ENCODE measurements at places on chromosomes 16 and 17.
A peak's percentile ranks its signal among the peaks of the same experiment; 100 is the strongest.

- no peak for DNase-seq
Measured at GRCh38 chr16:20707461-20707860, 10.0 kb upstream of the ACSM1 start.

DNA sequence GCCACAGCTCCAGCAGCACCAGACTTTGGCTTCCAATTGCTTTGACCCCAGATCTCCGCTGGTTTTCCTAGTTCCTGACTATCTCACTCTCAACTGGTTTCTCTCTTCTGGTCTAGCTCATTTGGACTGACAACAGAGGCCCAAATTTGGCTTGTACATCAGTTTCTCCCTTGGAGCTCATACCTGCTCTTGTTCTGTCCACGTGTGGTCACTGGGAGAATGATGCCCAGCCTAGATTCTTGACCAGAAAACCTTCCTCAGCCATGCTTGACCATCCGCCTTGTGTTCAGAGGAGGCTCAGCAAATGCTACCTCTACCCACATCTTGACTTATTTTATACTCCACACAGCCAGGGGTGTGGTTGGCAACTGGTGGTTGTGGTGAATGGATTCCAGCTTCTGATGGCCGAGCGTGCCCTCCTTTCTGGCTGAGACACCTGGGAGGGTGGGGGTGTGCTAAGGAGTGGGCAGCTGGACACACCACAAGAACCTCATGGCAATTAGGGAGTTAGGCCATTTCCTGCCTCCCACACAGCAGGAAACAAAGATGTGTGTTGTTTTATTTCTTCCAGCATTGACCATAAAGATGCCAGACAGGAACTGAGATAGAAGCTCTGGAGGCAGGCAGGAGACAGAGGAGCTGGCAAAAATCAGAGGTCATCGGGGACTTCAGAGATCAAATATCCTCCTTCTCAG is 93.8 kb upstream of the FAM20A start:
- no peak for DNase-seq

GRCh38 chr17:80060644-80061043 is 24.2 kb downstream of the CCDC40 start:
- no peak for DNase-seq

GRCh38 chr16:76956394-76956793 is 234.6 kb upstream of the MON1B start:
- no peak for DNase-seq

GRCh38 chr16:54957403-54958166 is 26.9 kb downstream of the IRX5 start:
- DNase-seq, result no peak

GRCh38 chr16:52466994-52467393 is 79.9 kb downstream of the TOX3 start:
- DNase-seq, result no peak

DNA sequence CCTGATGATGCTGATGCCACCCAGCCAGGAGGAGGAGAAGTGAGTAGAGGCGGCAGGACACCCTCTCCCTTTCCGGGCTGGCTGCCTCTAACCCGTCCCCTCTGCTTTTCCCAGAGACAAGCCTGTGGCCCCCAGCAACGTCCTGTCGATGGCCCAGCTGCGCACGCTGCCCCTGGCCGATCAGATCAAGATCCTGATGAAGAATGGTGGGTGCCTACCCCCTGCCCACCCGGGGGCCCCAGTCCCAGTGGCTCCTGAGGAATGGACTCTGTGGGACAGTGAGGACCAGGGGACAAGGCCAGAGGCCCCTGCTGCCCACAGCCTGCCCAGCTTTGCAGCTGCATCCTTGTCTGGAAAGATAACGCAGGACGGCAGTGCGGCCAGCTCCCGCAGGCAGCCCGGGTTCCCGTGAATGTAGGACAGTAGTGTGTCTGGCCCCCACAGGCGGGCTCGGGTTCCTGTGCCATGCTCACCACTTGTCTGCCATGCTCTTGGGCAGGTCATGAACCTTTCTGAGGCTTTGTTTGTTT is 19.9 kb downstream of the POLR3E start:
- no peak for DNase-seq

- no peak for DNase-seq
Measured at GRCh38 chr16:47481698-47482374, 20.7 kb downstream of the PHKB start.

- DNase-seq, result no peak
Measured at GRCh38 chr17:28759256-28759865, 15.6 kb downstream of the TRAF4 start.

DNA sequence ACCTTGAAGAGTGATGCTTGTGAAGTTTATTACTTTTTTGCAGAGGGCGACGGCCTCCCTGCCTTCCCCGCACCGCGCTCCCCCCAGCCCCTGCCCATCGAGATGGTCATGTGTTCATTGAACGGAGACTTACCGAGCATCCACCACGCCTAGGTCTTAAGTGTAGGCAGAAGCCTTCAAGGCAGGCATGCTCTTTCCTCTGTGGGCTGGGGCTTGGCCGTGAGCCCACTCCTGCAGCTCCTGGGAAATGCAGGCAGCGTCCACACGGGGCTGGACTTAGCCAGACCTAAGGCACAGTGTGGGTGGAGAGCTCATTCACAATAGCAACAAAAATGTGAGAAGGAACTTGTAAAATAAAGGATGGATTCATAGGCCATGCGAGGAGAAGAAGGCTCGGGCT is 19.2 kb downstream of the RNF213 start:
- no peak for DNase-seq

GRCh38 chr17:6526362-6527152 is 29.8 kb downstream of the PITPNM3 start:
- DNase-seq, result no peak

DNA sequence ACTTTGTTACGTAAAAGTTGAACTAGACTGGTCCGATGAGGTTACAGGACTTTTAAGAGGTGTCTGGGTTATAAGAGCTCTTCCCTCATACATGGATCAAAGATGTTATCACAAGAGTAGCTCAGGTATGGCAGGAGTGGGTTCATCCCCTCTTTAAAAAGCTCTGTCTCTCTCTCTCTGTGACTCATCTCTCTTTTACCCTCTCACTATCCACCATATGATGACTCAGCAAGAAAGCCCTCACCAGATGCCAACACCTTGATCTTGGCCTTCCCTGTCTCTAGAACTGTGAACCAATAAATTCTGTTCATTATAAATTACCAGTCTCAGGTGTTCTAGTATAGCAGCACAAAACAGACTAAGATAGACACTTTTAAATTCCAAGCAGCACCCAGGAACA is 1.9 kb upstream of the CLEC19A start:
- DNase-seq, result no peak

- no peak for DNase-seq
Measured at GRCh38 chr16:51420247-51420646, 269.2 kb upstream of the SALL1 start.

GRCh38 chr17:7384489-7385081 is 3.7 kb downstream of the TNK1 start:
- no peak for DNase-seq

DNA sequence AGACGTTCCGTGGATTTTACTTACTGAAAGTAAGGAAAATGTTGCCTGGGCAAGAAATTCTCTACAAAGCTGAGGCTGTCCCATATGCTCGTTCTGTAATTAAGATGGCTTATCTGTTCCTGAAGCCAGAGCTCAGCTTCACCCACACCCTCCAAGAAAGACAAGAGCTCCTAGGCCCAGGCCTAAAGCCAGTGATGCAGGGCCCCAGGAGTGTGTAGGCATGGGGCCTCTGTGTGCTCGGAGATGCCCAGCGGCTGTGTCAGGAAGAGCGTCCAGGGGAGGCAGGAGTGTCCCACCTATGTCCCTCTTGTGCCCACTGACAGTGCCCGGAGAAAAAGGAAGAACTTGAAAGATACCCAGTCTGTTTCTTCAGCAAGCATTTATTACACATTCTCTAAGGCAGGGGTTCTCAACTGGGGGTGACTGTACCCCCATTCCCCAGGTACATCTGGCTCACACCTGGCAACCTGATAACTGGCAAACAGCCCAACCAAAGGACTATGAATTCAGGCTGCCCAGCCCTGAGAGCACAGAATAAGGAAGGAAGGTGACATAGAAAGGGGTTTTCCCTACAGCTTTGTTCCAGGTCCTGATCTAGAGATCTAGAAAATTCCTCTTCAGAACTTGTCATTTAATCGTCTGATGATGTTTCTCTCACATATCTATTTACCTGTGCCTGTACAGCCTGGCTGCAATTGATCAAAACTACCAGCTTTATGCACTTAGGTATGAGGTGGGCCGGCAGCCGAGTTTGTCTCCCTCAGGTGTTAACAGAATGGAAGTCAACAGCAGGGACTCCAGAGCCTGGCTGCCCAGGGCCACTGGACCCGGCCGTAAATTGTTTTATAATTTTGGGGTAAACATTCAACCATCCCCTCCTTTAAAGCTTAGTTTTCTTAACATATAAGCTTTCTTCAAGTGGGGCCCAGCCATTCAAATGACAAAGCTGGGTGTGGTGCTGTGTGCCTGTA is 12.0 kb downstream of the SNN start:
- DNase-seq, result no peak

- DNase-seq, result no peak
Measured at GRCh38 chr16:84396537-84397008, 28.2 kb downstream of the ATP2C2 start.

GRCh38 chr17:46782250-46782953 is 36.1 kb downstream of the WNT3 start:
- DNase-seq, result no peak

DNA sequence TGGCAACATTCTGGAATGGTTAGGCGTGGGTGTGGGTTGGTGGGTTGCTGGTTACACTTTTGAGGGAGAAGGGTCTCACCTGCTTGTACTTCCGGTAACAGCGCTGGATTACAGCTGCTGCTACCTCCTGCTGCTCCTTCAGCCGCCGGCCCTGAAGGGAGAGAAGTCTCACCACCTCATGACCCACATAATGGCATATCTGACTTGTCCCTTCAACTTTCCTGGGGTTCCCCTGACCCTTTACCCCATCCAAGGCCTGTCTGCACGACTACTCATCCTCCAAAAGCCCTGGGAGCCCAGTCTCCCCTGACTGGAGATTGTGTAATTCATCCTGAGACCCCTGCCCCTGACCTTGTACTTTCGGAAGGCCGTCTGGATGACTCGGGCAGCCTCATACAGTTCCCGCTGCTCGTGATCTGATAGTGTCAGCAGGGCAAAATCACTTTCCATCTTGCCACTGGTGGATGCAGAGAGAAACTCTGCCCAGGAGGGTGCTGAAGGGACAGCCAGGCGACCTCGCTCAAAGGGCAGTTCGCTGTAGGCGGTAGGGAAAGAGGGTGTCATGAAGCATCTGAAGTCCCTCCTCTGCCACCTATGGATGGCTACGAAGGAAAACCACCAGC is 2.0 kb upstream of the SPAG7 start:
- DNase-seq, result no peak

DNA sequence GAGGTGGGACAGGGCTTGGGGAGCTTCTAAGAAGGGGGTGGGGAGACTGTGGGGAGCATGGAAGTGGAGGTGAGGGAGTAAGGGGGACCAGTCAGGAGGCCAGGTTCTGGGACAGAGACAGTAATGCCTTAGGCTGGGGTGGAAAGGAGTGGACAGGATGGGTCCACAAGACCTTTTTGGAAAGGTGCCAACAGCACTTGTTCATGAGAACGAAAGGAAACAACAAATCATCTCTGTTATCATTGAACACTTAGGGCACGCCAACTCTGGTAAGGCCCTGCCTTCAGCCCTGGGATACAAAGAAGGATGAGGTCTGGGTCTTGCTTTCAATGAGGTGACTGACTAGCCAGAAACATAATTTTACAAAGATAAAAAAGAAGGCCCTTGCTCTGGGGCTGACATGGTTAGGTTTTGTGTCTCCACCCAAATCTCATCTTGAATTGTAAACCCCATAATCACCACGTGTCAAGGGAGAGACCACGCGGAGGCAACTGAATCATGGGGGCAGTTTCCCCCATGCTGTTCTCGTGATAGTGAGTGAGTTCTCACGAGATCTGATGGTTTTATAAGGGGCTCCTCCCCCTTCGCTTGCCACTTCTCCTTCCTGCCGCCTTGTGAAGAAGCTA is 113.8 kb downstream of the SLC39A11 start:
- DNase-seq, result no peak

- DNase-seq, result peak; percentile 67
Measured at GRCh38 chr16:22192261-22193062, 13.6 kb upstream of the EEF2K start.

DNA sequence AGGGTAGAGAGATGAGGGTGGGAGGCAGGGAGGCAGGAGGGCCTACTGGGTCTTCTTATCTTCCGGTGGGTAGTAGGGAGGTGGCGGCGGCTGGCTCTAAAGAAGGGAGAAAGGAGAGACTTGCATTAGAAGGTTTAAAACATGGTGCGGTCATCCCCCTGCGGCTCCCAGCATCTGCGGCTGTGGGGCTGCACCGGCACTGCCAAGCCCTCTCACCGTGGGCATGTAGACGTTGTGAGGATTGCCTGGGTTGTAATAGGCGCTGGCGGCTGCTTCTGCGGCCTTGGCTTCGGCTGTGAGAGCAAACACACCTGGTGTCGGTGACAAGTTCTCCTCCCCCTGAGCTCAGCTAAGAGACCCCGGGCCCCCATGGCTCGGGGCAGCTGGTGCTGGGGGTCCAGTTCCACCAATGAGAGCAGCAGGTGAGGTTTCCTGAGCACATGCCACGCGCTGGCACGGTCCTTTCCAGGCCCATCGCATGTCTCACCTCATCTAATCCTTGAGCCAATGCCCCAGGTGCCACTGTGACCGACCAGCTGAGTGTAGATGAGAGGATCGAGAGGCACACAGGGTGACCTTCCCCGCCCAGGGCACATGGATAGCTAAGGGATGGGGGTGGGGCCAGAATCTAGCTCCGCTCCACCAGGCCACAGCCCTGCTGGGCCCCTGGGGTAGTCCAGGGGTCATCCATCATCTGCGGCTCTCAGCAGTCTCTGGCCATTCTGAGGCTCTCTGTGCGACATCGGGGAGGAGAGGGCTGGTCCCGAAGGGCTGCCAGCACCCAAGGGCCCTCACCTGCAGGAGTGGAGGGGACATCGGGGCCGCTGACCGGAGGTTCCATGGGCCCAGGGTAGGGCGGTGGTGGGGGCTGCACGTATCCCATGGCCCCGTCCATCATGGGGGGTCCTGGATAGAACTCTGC is 2.7 kb upstream of the UNC13D start:
- DNase-seq, result no peak

- no peak for DNase-seq
Measured at GRCh38 chr17:59785091-59785799, 77.8 kb downstream of the VMP1 start.

- DNase-seq, result no peak
Measured at GRCh38 chr17:42571435-42572225, 4.7 kb downstream of the MLX start.

DNA sequence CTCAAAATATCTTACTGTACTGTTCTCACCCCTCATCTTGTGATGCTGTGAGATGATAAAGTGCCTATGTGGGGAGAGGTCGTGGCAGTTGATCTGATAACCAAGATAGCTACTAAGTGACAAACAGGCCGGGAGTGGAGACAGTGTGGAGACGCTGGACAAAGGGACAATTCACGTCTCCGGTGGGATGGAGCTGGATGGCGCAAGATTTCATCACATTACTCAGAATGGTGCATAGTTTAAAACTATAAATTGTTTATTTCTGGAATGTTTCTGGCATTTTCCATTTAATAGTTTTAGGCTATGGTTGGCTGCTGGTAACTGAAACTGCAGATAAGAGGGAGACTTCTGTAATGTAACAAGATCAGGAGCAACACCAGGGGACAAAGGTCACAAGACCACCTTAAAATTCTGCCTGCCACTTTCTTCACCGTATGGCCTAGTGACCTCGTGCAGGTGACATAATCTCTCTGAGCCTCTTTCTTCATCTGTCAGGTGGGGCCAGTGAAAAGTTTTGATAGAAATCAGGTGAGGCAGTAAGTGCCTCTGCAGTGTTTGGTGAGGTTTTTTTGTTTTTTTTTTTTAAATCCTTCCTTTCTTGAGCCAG is 54.4 kb upstream of the LGALS9 start:
- no peak for DNase-seq
